ENCODE measurements at places on chromosomes 1 and 21. TPM values are rescaled to one million over a fixed set of nuclear protein-coding genes. Genes with fewer than 3 reads are reported as not detected.

OSCP1 gene
- polyA plus RNA-seq, result 7.6 TPM

DNA sequence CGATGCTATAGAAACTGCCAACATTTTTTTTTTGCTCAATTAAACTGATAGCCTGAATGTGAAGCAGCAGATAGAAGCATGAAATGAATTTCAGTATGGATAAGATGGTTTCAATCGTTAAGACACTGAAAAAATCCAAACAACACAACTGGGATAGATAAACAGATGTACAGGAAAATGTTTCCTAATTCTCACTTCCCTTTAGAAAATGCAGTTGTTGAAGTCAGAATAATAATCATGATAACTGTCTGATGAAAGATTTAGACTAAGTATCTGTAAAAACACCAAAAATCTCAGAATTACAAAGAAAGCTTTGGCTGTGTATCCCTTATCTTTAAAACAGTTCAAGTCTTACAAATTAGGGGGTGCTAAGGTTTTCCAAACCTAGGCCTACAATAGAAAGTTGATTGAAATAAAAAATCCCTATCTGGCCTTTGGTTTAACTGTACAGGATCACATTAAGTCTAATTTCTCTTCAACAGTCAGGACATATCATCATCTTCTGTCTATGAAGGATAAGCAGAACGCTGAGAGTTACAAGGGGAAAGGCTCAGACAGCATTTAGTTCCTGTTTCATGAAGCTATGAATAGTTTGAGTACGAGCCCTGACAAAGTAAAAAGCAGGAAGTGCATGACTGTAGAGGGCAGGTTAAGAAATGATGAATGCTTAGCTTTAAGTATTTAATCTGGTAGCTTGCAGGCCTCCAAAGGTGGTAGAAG lies 203.2 kb downstream of the APP start:
- no peak for DNase-seq

GRCh38 chr1:61337037-61337436 lies 254.7 kb downstream of the NFIA start:
- no peak for DNase-seq

- no peak for DNase-seq
These were observed 71.0 kb downstream of the EVI5 start for GRCh38 chr1:92713939-92714338.

- DNase-seq, result no peak
These were observed 70.0 kb downstream of the LMO4 start for GRCh38 chr1:87398641-87399040.

SMIM1 gene
- 118 TPM for polyA plus RNA-seq

DNA sequence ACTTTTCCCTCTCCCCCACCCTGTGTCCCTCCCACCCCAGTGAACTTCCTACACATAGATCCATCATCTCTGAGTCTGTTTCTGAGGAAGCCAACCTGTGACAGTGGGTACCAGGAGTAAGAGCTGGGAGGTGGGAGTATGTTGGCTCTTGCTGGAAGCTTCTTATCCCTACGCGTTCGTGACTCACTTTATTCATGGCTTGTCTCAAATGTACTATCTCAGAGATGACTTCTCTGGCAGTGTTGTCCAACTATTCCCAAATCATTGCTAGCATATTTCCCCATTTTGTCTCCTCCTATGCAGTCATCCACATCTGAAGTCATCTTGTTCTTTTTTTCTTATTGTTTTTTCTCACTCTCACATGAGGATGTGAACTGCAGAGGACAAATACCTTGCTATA lies 88.0 kb downstream of the HIVEP3 start:
- DNase-seq, result no peak

DNA sequence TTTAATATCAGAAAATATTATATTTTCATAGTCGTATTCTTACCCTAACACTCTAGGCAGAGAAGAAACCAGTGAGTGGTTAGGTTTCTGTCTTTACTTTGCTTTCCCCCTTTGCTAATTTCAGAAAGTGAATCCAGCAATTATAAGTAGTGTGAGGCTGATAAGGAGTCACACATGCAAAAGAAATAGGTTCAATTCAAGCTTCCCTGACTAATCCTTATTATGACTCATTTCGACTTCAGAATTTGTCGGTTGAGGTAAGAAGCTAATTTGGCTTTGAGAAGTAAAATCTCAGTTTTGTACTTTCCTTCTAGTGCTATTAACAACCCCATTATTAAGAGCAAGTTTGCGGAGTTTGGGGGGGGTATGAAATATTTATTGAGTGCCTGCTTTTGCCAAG lies 22.4 kb downstream of the ESRRG start:
- no peak for DNase-seq

- no peak for DNase-seq
These were observed 16.2 kb upstream of the PPIE start for GRCh38 chr1:39722495-39722894.

GRCh38 chr1:196667131-196667530 lies 15.3 kb downstream of the CFH start:
- no peak for DNase-seq

TMPRSS3 gene
- polyA plus RNA-seq, result 1.5 TPM

DNA sequence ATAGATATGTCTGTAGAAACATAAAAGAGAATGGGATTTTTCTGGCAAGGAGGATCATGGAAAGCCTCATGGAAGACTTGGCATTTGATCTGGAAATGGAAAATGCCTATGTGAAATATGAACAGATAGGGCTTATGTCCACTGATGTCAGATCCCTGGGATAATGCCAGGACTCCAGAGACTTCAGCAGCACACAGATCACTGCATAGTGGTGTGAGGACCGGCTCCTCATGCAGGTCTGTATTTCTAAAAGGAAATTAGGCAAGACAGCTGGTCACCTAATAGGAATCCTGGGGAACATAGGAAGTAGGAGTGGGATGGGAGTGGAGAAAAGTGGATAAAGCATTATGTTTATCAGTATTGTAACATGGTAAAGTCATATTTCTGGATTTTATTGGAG lies 56.8 kb upstream of the IPO9 start:
- no peak for DNase-seq

GRCh38 chr1:238089615-238090014 lies 198.9 kb upstream of the ZP4 start:
- DNase-seq, result no peak

GRCh38 chr1:45409276-45409675 lies 69.0 kb upstream of the MUTYH start:
- no peak for DNase-seq

RGSL1 gene
- polyA plus RNA-seq, result not detected

SPATA45 gene
- 0.44 TPM for polyA plus RNA-seq

DNA sequence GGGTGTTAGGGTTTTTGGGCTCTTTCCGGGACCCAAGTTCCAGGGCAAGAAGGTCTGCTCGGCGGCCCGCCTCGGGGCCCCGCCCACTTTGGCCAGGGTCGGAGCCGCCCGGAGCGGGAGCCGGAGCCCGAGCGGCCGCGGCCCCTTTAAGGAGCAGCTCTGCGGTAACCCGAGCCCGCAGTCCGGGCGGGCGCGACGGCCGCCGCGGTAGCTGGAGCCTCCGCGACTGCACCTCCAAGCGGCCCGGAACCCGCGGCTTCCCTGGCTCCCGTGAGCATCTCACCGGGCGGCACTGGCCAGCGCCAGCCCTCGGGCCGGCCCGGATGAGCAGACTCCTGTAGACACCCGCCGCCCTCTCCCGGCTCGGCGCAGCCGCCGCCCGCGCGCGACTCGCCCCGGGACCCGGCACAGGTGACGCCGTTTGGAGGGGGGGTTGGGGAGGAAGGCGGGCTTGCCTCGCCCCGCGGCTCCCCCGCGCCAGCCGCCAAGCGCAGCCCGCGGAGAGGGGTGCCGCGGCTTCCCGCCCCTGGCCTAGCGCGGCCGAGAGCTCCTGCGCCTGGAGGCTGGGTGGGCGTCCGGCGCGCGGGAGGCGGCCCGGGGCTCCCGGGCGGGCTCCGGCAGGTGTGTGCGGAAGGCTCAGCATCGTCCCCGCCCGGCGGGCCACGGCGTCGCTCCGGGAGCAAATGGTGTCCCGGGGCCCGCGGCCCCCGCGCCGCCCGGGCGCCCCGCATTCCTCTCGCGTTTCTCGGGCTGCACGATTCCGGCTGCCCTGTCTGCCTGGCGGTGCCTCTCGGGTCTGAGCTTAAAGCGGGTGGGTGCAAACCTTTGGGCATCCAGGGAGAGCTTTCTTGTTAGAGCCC lies at the start of gene TLCD4:
TSS of gene TLCD4 (plus strand) at position 149 of the 860 bp plus-strand sequence. CDS start 26,547 bp downstream, outside the sequence.
- DNase-seq, result peak; percentile 81

KLHDC8A gene
- polyA plus RNA-seq, result 1.6 TPM
